ENCODE measurements at places on chromosomes 2 and 18.

GRCh38 chr2:53970724-53971602 is at the start of gene PSME4:
Gene PSME4, minus strand, starts transcription at chr2:53970993. Its CDS starts 209 bp downstream, at chr2:53970784.
- DNase-seq: peak; percentile 73

DNA sequence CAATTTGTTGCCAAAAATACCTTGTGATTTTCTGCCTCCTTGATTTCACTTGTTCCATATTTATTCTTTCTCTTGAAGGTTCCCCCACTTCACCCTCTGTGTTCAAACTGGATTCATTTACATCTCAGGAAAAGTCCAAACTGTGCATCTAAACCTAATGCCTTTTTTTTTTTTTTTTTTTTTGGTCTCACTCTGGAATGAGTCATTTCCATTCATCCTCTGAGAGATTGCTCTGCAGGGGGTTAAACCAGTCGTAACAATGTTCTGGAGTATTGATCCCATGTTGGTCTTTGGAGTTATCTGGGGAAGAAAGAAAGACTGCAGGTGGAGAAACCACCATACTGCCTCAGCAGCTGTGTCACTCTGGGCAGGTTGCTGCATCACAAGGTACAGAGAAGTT is 119.7 kb downstream of the TACR1 start:
- no peak for DNase-seq

DNA sequence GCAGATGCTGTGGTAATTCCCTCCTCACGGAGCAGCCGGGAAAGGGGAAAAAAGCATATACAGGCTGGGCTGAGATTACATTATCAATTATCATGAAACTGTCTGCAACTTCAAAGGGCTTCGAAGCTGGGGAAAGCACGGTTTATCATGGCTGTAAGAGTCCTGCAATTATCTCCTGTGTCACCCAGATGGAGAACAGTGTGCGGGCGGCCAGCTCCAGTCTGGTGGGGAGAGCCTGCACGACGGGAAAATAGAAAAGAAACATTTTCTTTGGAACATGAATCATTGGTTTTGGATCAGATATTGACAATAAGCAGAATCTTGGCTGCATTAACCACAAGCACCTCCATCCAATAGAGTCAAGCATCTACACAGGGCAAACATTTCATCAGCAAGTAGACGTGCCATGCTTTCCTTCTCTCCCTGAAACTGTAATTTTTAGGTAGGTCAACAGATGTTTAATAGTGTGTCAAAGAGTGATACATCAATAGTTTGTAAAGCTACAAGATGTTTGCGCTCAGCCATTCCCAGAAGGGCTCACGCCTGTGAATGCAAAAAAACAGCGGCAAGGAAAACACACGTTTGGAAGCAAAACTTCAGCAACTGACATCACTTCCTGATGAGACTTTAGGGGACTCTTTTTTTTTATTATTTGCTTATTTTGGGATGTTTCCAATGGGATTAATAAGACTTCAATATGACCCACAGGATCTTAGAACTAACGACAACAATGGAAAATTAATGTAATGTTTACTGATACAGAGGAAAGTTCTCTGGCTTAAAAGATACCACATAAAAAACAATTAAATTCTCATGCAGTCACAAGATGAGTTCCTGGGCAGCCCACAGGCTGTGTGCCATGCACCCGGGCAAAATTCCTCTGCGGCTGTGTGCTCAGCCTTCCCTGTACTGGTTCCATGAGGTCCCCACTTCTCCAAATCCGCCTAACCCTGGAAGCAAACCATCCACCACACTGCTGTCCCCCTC is 111.0 kb upstream of the SALL3 start:
- DNase-seq: no peak

DNA sequence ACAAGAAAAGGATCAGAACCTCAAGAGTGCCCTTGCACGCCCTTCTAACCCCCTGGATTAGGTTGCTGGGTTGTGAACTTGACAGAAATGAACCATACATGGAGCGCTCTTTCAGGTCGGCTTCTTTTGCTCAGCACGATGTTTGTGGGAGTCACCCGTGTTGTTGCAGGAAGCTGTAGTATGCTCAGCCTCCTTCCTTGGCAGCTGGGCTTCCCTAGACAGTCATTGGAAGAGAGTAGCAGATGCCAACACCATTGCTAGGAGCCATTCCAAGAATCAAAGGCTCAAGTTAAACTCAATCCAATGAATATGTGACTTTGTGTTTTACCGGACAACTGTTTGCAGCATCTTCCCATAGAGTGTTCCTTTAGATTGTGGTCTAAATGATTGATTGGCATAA is 47.0 kb downstream of the RAB12 start:
- no peak for DNase-seq

GRCh38 chr18:3649135-3649632 is 199.2 kb downstream of the TGIF1 start:
- no peak for DNase-seq

GRCh38 chr2:19807866-19808265 is 93.9 kb downstream of the TTC32 start:
- DNase-seq: no peak

- DNase-seq: no peak
Observed at GRCh38 chr18:72584787-72585186, 40.6 kb upstream of the CBLN2 start.

GRCh38 chr18:7766346-7766745 is 199.2 kb downstream of the PTPRM start:
- DNase-seq: no peak

- DNase-seq: no peak
Observed at GRCh38 chr2:22795287-22795866, 589.6 kb upstream of the KLHL29 start.

- DNase-seq: no peak
Observed at GRCh38 chr18:52484977-52485376, 145.0 kb downstream of the DCC start.

- no peak for DNase-seq
Observed at GRCh38 chr2:182378759-182379158, 48.1 kb downstream of the PDE1A start.

DNA sequence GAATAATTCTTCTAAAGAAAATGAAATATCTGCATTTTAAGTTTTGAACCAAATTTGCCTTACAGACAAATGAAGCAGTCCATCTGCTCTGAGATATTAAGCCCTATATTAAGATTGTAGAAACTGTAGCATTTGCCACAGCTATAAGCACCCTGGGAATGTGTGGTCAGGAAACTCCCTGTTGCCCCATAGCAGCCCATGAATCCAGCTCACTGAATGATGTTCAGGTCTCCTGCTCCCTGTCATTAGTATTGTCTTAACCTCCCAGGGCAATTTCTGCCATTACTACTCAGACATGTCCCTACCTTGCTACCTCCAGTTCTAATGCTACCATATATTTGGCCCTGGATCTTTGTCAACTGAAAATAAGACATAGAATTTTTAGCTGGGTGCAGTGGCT is 41.1 kb downstream of the CDK15 start:
- no peak for DNase-seq

GRCh38 chr2:128367601-128368359 is 49.1 kb upstream of the HS6ST1 start:
- DNase-seq: no peak

DNA sequence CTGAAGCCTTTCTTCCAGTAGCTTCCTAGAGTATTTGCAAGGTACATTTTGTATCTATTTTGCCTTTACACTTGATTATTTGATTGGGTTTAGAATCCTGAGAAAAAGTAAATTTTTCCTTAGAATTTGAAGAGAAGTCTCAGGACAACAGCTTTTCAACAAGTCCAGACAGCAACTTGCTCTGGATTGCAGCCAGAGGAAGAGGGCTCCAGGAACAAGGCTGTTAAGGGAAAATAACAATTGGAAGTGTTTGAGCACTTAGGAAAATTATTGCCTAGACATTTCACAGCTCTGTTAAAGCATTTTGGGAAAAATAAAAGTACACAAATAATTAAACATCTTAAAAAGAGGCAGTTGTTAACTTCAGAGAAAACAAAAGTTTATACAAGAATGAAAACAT is 58.3 kb upstream of the RAPGEF4 start:
- DNase-seq: no peak

GRCh38 chr2:49225126-49225525 is 70.8 kb upstream of the FSHR start:
- no peak for DNase-seq

- DNase-seq: no peak
Observed at GRCh38 chr2:161586517-161587167, 37.6 kb upstream of the SLC4A10 start.

- DNase-seq: no peak
Observed at GRCh38 chr2:30108192-30108591, 38.6 kb upstream of the YPEL5 start.

- no peak for DNase-seq
Observed at GRCh38 chr2:232647261-232647660, 13.9 kb downstream of the EFHD1 start.

- DNase-seq: no peak
Observed at GRCh38 chr2:135741043-135741394, 636 bp upstream of the UBXN4 start.

- DNase-seq: no peak
Observed at GRCh38 chr2:41990688-41991087, 57.1 kb upstream of the PKDCC start.

- DNase-seq: no peak
Observed at GRCh38 chr2:117815946-117816345, 1.5 kb downstream of the DDX18 start.

DNA sequence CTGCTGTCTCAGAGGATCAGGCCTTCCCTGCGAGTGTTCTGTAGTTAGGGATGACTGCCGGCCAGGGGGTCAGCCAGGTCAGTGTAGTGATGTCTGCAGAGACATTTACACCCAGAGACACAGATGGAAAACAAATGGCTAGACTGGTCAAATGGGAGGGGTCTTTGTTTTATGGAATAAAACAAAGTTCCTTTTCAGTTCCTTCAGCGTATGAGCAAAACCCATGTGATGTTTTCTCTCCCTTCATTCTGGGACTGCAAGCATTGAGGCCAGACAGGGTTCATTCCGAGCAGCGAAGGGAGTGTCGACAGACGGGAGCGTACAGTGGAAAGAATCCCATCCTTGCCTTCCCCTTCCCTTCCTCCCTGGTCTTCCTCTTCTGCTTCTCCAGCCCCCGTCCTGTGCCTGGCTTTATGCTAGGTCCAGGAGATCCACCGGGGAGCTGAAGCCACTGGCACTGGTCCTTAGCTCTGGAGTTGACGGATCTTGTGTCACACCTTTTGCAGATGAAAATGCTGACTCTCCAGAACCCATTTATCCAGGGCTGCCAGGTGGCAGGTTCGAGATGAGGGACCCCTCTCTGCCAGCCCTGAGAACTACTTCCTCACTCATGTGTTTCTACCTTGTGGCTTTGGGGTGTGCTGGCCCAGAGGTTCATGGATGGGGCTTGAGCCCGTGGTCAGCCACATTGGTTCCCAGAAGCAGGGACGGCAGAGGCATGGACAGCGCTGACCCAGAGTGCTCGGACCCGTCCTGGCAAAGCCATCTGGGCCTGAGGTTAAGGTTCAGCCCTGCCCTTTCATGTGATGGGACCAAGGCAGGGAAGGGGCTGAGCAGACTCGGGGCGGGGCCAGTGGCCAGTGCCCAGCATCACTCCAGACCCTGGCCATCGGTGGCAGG is 24.2 kb downstream of the ITGB1BP1 start:
- DNase-seq: no peak

DNA sequence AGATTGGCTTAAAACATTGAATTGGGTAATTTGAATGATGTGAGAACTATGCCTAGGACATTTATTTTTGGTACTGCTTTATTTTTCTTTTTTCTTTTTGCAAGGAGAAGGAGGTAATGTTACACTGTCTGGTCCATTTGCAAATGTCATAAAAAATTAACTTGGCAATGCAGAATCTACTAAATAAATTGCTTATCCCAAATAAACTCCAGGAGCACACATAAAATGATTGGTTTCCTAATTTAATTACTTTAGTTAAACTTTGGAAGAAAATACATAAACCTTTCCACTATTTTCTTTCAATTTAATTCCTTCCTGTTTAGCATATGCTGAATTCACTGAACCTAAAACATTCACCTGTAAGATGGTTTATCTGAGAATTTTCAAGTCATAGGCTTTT is 238.4 kb upstream of the ETAA1 start:
- no peak for DNase-seq

GRCh38 chr2:229636571-229636970 is 77.8 kb downstream of the DNER start:
- no peak for DNase-seq

DNA sequence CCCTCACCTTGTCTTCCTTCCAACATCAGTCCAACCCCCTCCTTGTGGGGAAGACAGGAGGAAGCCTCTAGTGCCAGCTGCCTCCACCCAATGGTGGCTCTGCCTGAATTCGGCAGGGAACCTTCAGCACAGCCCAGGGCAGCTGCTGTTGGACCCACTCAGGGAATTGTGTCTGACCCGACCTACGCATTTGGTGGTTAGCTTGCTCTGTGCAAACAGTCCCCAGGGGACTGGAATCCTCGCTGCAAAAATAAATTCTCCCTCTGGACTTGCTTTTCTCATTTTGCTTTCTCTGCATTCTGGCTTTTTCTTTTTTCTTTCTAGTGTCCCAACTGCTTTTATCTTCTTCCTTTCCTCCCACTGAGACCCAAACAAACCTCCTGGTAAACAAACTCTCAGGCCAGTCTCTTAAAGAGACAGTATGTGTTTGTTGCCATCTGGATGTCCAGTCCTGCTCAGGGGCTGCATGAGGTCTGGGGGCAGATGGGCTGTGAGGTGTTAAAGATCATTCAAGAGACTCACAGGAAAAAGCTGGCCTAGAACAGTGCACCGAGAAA is 137.7 kb upstream of the HAAO start:
- no peak for DNase-seq

DNA sequence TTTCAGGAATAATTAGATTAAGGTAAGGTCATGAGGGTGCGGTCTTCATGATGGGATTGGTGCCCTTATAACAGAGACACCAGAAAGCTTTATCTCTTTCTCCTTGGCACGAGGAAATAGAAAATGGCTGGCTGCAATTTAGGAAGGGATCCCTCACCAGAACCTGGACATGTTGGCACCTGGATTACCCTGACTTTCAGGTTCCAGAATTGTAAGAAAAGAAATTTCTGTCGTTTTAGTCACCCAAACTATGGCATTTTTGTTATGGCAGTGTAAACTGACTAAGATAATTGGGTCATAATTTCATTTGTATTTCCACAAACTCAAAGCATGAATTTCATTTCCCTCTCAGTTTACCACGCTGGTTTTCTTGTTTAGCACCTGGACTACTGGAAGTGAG is 473.6 kb downstream of the PTH2R start:
- no peak for DNase-seq

GRCh38 chr2:119428488-119429224 is 3.0 kb upstream of the TMEM37 start:
- no peak for DNase-seq

- no peak for DNase-seq
Observed at GRCh38 chr2:60710707-60711106, 45.4 kb upstream of the PAPOLG start.

- no peak for DNase-seq
Observed at GRCh38 chr18:9834551-9834950, 51.2 kb upstream of the TXNDC2 start.

GRCh38 chr18:74333091-74333490 is 17.5 kb downstream of the C18orf63 start:
- DNase-seq: no peak

GRCh38 chr2:82494739-82495138 is 1964.3 kb downstream of the SUCLG1 start:
- no peak for DNase-seq
